Hematopoietic multipotent progenitor cell treated with erythropoietin and hydrocortisone succinate and interleukin-3 and kit ligand, for 17 days (in vitro differentiated cells): ENCODE measurements at places on chromosomes 16 and 17.

GRCh38 chr16:4375717-4376116 lies 4.1 kb downstream of the VASN start:
- no peak for DNase-seq

DNA sequence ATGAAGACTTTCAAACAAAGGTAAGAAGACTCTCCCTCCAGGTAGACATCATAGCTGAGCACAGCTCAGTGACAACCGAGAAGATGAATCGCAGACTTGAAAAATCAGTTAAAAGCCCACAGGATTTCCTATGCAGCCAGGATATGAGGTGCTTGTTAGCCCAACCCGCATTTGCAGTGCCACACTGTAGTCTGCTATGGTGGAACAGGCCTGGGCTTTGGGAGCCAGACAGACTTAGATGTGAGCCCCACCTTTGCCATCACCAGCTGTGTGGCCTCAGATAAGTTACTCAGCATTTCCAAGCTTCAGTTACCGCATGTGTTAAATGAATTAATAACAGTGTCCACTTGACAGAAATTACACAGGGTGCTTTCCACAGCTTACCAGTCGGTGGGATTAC lies 204.4 kb upstream of the HS3ST3A1 start:
- no peak for DNase-seq

- no peak for DNase-seq
These were observed 224.9 kb downstream of the PRKCA start for GRCh38 chr17:66527335-66527734.

- DNase-seq: no peak
These were observed 21.2 kb upstream of the HOXB9 start for GRCh38 chr17:48647103-48647962.

DNA sequence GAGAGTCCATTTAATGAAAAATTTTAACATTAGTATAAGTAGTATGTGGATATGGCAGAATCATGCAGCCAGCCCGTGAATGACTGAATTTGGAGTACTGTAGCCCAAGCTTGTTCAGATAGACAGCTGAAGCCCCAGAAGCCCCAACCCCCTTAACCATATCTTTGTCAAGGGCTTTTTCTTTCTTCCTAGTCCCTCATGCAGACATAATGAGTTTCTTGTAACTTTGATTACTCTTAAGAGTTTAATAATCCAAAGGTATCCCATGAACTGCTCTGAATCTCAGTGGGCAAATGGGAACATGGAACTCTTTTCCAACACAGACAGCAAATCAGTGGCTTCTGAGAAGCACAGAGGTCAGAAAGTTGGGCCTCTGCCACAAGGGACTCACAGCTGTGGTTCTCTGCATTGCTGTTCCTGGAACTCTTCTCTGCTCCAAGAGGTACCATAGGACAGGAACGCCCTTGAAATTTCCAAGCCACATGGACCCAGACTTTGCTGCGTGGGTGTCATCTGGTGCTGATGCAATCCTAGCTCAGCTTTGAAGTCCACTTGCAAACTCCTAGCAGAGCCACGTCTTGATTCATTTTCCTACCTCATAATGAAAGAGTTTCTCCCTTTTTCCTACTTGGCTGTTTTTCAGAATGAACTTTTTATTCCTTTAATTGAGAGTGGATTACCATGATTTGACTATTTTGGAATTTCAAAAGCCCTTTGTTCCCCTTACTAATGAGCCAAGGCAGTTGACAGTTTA lies 18.1 kb downstream of the LYRM1 start:
- no peak for DNase-seq

DNA sequence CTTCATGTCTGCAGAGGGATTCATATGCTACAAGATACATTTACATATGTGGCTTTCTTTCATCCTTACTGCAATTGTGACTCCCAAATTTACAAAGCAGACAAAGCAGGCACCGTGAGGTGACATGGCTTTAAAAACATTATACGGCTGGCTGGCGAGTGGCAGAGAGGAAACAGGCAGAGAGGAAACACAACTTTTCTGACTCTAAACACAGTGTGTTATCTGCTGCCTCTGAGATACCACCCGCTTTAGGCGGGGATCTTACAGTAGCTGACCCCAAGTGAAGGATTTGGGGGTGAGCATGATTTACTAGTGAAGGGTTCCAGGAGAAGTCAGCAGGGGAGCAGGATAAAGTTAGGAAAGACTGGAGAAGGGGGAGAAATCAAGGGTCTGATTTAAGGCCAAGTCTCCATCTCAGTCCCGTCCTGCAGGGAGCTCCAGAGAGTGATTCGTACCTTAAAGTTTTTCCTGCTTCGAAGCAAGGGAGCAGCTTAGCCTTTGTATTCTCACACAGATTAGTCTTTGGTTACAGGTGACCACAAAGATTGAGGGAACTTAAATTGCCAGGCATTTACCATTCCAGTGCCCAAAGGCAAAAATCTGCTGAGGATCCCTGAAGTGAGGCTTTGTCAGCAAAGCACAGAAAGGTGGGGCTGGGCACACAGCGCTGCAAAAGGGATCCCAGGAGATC lies 355.0 kb downstream of the GRIN2A start:
- DNase-seq: no peak

GRCh38 chr17:65583921-65584603 lies 22.6 kb upstream of the AXIN2 start:
- no peak for DNase-seq

GRCh38 chr16:64428463-64429113 lies 693.3 kb downstream of the CDH11 start:
- no peak for DNase-seq

GRCh38 chr17:65307081-65307960 lies 170.2 kb downstream of the RGS9 start:
- no peak for DNase-seq
